Activated CD8-positive, alpha-beta T cell treated with anti-CD3 and anti-CD28 coated beads for 36 hours (primary cell): ENCODE measurements at places on chromosomes 11 and 22. TPM values are rescaled to one million over a fixed set of nuclear protein-coding genes. Genes with fewer than 3 reads are reported as not detected.

- no peak for DNase-seq
Observed at GRCh38 chr11:67441731-67442351, 1.4 kb downstream of the CORO1B start.

Gene UPK3A
- total RNA-seq: not detected

Gene SLC6A5
- total RNA-seq: not detected

GRCh38 chr11:90341986-90342385 is 119.1 kb upstream of the CHORDC1 start:
- DNase-seq: no peak

Gene TSSC4
- 36.2 TPM for total RNA-seq

- no peak for DNase-seq
Observed at GRCh38 chr22:29041408-29041807, 20.2 kb downstream of the C22orf31 start.

GRCh38 chr11:13576995-13577394 is 81.2 kb upstream of the PTH start:
- no peak for DNase-seq

DNA sequence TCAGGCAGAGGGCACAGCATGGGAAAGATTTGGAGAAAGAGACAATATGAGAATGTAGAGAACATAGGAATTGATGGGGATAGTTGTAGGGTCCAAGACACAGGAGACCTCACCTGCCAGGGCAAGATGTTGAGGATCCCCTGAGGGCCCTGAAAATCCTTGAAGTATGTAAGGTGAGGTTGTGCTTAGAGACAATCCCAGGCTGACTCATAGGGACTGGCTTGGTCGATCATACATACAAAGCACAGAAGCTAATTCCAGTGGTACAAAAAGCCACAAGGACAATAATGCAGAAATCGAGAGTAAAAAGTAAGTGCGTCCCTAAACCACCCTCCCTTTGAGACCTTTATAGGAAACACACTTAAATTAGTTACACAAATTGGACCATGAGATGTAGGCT is 468.2 kb downstream of the MIAT start:
- DNase-seq: no peak

DNA sequence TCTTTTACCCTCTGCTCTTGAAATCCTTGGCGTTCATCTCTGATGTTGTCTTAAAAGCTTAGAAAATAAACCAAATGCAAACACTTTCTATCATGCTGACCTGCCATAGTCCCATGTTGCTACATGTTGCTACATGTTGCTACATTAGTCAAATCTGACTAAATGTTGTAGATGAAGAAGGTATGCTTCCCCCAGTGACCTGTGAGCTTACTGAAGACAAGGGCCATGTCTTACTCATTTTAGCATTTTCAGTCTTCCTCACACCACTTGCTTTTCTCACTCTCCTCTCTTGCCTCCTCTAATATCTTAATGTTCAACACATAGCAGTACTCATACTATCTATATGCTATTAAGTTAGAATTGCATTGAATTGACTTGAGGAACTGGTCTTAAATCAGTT is 346.4 kb upstream of the MTNR1B start:
- DNase-seq: no peak

GRCh38 chr22:17057959-17058814 is 26.6 kb upstream of the IL17RA start:
- peak; percentile 64 for DNase-seq

- no peak for DNase-seq
Observed at GRCh38 chr11:23856654-23857053, 640.2 kb upstream of the LUZP2 start.

- DNase-seq: no peak
Observed at GRCh38 chr22:40638261-40638660, 1.7 kb upstream of the MRTFA start.

DNA sequence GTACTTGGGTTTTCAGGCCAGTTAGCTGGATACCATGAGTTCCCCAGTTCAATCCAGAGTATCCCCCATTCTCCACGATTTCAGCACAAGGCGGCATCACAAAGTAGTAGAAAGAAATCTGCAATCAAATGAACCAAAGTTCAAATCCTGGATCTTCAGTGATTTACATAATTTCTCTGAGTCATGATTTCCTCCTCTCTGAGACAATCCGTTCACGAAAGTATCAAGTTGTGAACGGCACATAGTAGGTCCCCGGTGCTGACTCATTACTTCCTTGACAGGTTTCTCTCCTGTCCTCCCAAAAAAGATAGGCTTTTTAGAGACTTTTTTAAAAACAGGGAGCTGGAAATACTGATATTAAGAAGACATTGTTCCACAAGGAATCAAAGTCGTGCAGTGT is 69.1 kb upstream of the AKIP1 start:
- peak; percentile 34 for DNase-seq

DNA sequence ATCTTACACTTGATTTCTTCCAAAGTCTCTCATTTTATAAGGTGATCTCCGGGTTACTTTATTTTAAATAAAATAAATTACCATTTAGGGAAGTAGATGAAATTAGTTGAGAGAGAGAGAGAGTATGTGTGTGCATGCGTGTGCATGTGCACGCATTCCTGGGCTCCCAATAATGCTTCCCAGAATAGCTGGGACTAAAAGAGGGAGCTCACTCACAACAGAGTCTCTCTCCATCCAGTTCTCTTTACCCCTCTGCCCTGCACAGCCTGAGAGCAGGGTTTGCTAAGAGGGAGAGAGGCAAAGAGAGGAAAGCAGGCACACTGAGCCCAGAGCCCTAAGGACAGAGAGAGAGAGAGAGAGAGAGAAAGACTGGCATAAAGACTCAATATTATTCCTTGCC is 11.3 kb upstream of the TRIM44 start:
- no peak for DNase-seq

Gene CENATAC
- total RNA-seq: 24.1 TPM

Gene KRTAP5-9
- total RNA-seq: not detected

GRCh38 chr11:69173331-69173730 is 17.6 kb downstream of the SMIM38 start:
- no peak for DNase-seq

DNA sequence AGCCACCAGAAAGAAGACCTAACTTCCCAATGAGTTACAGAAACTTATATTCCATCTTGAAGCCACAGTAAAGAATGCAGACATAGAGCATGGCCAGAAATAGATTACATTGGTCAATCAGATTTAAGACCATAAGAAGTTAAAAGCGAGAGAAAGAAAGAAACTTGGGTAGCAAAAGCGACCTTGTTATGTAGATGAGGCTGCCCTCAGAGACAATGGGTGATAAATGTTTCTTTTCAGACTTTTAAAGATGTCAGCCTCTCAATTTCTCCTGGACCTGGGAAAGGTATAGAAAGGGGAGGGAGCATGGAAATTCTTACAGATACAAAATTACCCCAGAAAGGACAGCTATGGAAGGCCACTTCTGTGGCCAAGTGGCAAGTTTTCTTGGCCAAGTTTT is 732.6 kb upstream of the LUZP2 start:
- no peak for DNase-seq

Gene F2
- total RNA-seq: not detected

Gene MICAL2
- total RNA-seq: 105 TPM

Gene MB
- not detected for total RNA-seq

GRCh38 chr11:14202251-14203196 is 156.5 kb downstream of the RRAS2 start:
- no peak for DNase-seq

DNA sequence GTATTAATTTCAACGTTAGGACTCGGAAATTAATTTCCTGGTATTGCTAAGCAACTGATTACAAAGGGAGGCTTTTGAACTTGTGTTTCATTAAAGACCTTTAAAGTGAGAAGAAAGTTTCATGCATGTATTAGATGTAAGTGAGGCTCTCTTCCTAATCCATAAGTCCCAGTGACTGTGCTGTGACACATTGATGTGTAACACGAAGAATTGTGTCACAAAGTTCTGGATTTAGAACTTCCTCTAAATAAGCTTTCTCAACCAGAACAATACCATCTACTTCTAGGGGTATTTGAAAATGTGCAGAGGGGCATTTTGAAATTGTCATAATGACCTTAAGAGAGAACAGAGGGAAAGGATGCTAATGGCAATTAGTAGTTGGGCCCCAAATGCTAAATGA is 14.4 kb downstream of the DCUN1D5 start:
- no peak for DNase-seq

DNA sequence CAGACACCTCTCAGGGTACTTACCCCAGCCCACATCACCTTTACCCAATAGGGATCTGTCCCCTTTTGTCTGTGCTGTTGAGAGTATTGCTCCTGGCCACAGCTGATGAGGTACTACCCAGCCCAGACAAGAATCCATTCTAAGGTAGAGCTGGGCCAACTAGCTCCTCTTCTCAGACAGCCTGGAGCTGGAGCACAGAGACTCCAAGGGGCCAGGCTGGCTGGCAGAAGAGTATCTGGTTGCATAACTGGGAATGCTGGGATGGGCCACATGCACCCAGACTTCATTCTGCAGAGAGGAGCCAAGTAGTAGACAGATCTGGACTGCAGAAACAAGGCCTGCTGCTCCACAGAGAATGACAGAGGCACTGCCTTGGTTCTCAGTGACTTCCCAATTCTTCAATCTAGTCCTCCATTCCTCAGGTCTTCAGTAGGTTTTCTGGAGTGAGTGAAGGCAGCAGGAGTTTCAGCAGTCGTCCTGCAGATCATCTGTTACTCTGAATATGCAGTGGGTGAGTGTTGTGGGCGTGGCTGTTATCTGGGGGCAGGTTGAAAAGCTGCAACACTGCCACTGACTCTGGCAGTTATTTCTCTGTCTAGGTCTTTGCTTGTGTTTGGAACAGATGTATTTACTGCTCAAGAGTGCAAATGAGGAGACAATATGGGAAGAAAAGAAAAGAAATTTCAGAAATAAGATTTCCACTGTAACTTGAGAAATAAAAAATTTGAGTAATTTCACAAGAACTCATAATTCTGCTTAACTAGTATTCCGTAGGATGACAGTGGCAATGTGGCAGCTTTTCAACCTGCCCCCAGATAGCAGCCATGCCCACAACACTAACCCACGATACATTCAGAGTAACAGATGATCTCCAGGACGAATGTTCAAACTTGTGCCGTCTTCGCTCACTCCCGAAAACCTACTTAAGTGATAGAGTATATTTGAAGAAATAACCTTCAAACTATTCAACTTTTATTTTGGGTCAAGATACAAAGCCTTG is 34.9 kb downstream of the MAPK1 start:
- peak; percentile 31 for DNase-seq

Gene TANGO2
- total RNA-seq: 15.7 TPM

Gene C11orf87
- not detected for total RNA-seq

Gene PTPRCAP
- 114 TPM for total RNA-seq

Gene SEPTIN5
- 1.5 TPM for total RNA-seq

DNA sequence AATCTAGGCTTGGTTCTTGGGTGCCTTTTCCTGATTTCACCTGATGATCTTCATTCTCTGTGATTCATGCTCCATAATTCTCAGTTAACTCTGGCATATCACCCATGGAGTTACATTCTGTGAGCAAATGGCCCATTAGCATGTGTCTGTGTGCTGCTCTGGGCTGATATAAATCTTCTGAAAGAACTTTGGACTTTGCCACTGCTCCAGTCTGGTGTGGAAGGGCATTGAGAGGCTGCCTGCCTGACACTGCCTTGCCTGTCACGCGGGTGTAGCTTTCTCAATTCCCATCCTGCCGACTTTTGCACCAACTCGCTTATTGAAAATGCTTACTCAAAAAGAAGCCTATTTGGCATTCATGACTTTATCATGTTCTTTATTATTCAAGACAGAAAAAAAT is 42.2 kb downstream of the FAT3 start:
- DNase-seq: no peak

- DNase-seq: peak; percentile 43
Observed at GRCh38 chr22:46070803-46071450, 79.4 kb upstream of the PPARA start.

DNA sequence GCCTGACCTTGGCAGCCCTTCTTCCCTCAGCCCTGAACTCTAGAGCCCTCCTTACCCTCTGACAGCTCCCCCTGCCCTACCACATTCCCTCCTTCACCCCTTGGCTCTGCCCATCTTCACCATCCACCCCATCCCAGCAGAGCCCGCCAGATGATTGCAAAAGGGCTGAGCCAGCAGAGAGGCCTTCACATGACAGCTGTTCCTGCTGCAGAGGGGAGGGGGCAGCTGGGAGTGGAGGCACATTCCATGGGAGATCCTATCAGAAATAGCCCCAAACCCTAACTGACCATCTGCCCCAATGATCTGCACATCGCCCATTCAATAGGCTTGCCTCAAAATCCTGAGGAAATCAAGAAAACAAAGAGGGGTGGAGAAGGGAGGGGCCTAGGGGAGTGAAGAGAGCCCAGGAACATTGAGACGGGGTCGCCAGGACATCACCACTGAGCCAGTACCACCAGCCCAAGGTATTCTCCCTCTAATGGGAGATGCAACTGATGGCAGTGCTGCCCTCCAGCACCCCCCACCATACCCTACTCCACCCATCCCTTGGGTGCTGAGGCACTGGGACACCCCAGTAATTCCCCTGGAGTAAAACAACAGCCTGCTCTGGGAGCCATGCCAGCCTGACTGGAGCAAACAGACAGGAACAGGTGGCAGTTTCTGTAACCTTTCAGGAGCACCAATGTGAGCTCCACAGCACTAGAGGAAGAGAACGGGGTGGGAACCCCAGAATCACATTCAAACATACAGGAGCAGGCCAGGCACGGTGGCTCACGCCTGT is 8.0 kb upstream of the AHNAK start:
- no peak for DNase-seq

Gene OR51B5
- total RNA-seq: not detected

- DNase-seq: peak; percentile 15
Observed at GRCh38 chr11:43942662-43943371, 380 bp downstream of the C11orf96 start.

GRCh38 chr11:74072721-74073120 is 63.8 kb upstream of the UCP3 start:
- DNase-seq: no peak

DNA sequence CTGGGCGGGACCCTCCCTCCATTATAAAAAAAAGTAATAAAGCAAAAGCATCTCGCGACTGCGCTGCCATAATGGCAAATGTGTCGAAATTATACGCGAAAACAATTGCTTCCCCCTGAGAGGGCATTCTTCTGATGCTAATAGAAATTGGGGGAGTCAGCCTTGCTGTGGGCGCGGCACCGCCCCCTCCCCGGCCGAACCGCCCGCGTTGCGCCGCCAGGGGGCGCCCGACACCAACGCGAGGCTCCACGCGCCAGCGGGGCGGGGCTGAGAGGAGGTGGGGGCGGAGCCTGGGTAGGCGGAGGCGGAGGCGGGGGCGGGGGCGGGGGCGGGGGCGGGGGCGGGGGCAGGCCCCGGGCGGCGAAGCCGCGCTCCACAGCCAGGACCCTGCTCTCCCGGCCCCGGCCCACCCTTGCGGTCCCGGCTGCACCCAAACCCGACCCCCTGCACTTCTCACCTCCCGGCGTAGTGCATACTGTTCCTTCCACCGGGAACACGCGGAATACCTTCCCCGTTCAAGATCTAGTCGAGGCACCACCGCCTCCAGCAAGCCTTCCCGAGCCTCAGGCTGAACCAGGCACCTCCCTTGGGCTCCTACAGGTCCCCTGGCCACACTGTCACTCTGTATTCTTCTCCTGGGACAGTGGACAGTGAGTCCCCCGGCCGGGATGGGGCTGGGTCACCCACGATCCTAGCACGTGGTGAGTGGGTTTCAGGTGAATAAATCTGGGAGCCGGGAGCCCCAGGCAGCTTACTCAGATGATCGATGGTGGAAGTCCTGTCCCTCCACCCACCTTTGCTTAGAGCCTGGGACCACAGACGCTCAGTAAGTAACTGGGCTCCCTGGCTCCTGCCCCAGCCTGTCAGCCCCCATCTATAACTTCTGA is 15.5 kb upstream of the UPK3A start:
- DNase-seq: peak; percentile 83

Gene RAD9A
- total RNA-seq: 30.6 TPM
